ENCODE measurements at places on chromosomes 12 and 14.

DNA sequence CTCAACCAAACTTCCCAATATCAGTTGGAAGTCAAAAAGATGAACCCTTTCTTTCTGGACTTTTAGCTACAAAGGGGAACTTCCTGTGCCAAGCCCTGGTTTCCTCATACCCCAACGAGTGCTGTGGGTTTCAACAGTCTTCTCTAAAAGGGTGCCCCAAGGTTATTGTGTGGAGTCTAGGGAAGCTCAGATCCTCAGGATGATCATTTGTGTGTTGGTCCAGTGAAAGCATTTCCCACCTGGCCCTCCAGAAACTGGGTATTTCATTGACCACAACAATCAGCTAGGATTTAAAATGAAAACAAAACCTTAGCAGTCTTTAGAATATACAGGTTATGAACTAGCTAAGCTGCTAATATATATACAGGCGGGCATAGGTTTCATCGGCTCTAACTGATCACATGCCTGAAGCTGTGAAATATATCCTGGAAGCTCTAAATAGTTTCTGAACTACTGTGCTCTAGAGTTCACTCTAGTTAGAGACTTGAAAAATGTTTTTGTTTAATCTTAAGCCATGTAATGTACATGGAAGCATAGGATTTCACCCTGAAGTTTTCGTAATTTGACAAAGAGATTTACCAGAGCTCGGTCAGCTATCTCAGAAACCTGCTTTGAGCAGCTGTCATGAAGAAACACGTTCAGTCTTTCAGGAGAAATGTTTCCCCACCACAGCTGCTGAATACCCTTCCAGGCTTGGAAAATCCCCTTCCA is 29.6 kb downstream of the P2RX4 start:
- no peak for DNase-seq

GRCh38 chr12:52256584-52256935 is 17.9 kb upstream of the KRT86 start:
- DNase-seq = no peak

DNA sequence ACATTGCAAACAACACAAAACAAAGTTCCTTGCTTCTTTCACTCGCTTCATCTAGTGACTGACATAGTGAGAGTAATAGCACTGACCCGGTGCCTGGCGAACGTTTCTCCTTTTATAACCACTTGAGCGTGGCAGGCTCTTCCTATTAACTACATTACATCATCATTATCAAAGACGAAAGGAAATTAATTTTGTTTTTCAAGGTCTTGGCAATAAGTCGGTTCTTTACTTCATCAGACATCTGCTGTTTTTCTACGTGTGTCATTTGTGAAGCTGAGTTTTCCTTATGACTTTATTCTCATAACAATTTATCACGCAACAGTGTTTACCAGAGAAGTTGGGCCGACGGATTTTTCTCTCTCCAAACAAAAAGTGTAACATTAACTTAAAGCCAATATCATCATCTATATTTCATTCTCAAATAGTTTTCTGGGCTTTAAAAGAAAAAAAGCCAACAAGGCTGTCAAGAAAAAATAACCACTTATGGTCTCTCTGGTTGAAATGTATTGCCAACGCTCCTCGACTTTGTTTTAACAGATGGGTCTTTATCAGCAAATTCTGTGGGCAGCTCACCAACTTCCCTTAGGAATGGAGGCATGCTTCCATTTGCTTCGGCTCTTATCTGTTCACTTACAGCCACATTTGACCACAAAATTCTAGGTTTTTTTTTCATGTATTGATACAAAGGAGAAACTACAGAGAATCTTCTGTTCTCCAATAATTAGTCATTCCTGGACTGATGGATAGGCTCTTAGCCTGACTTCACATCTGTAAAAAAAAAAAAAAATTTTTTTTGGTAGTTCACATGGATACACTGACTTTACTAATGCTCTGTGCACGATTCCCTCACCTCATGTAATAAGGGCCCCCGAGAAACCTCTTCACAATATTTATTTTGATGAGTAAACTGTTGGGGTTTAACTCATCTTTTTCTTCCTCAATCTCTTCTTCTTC is 97.1 kb upstream of the CDKN3 start:
- peak; percentile 44 for DNase-seq

GRCh38 chr14:58919217-58919616 is 269.2 kb upstream of the DAAM1 start:
- peak; percentile 27 for DNase-seq

- DNase-seq = no peak
Measured at GRCh38 chr14:96958057-96958456, 160.9 kb downstream of the VRK1 start.

GRCh38 chr12:47876440-47876960 is 28.3 kb downstream of the VDR start:
- DNase-seq = no peak

DNA sequence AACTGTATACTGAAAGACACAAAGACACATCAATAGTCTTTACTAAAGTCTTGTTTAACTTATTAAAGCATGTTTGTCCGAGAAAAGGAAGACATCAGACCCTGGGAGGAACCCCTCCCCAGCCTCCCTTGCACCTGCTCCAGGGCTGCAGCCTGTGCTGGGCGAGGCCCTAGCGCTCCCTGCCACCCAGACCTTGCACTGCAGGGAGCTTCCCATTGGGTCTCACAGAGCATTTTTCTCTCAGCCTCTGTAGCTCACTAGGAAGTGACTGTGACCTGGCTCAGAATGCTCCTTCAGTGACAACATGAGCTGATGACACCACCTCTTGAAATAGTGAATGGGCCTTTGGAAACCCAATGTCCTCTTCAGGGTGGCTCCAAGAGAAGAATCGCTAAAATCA is 461.2 kb downstream of the TMEM121 start:
- DNase-seq = no peak

DNA sequence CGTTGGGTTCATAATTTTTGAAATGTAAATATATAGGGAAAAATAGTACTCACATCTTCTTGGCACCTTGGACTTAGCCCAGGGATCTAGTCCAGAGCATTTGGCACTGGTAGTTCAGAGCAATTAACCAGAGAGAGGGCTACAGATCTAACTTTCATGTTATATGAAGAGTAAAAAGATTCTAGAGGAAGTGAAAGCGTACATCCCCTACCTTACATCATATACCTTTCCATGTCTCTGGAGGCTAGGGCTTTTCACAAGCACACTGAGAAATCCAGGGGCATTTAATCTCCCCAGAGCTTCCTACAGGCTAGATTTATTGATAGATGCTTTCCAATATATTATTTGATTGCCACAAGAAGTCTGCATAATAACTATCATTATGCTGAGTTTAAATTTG is 687.5 kb upstream of the FBXO33 start:
- no peak for DNase-seq

DNA sequence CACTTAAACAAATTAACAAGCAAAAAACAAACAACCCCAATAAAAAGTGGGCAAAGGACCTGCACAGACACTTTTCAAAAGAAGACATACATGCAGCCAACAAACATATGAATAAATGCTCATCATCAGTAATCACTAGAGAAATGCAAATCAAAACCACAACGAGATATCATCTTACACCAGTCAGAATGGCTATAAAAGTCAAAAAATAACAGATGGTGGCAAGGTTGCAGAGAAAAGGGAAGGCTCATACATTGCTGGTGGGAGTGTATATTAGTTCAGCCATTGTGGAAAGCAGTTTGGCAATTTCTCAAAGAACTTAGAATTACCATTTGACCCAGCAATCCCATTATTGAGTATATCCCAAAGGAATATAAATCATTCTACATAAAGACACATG is 34.6 kb upstream of the NT5DC3 start:
- no peak for DNase-seq

DNA sequence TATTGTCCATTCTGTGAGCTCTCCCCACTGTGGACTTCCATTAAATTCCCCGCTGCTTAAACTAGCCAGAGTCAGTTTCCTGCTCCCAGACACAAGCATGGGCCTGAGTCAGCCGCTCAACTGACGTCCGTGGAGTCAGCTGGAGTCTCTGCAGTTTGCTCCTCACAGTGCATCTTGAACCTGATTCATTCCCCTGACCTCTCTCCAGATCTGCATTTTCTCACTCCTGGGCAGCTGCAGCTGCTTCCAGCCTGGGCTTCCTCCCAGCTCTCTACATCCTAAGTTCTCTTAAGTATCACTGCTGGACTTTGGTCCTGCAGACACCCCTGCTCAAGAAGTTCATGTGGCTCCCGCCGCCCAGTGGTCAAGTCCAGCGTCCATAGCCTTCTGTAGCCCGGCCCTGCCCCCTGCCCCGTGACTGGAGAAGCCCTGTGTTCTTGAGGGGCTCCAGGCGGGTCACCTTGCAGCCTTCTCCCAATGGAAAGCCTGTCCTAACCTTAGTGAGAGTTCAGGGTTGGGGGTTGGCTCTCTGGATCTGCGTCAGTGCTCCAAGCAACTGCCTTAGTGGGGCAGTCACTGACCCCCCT is 20.0 kb downstream of the NFKBIA start:
- DNase-seq = no peak

DNA sequence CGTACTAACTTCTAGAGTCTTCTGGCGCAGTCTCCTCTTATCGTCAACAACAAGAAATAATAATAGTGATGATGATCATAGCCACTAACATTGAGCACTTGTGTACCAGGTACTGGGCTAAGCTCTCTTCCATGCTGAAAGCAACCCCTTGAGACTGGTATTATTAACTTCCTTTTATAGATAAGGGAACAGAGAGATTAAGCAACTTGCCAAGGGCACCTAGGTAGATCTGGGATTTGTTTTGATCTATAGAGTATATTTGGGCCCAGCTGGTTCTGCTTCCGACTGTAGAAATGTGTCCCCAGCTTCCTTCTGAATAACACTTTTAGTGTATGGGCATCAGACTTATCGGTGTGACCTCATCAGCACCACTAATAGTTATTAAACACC is 1.1 kb upstream of the ZNF219 start:
- DNase-seq = no peak

DNA sequence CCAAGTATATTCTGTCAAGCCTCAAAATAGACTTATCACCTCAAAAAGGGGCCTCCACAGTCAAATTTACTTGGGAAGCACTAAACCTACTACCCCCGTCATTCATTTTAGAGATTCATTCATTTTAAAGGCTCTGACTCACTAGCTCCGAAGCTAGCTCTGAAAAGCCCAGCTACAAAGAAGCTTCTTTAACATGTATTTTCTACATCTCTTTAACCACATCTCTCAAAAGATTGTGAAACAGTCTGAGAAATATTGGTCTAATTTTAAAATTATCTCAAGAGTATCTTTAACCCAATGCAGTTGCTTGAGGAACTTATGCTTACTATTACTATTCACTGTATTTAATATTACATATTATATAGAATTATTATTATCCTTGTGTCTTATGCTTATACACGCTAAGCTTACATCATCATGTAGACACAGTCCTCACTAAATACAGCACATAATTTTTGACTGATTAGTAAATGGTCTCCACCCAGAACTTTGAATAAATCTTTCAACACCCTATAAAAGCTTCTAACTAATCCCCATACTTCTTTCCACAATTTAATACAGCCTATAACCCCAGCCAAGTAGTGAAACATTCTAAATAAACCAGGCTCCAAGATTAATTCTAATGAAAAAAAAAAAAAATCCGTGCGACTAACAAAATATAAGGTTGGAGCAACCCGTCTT is 7.8 kb downstream of the NT5DC3 start:
- DNase-seq = no peak

DNA sequence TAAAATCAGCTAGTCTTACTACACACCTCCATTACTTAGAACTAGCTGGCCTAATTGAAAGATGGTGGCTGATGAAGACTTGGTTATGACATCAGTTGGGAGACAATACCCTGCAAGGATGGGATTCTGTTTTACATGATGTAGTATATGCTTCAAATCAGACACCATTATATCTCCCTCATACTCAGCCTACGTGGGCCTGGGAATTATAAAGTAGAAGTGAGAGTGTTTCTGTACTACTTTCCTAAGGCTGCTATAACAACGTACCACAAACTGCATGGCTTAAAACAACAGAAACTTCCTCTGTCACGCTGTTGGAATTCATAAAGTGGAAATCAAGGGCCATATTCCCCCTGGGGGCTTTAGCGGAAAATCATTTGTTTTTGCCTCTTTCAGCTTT is 190.4 kb downstream of the PAH start:
- no peak for DNase-seq

DNA sequence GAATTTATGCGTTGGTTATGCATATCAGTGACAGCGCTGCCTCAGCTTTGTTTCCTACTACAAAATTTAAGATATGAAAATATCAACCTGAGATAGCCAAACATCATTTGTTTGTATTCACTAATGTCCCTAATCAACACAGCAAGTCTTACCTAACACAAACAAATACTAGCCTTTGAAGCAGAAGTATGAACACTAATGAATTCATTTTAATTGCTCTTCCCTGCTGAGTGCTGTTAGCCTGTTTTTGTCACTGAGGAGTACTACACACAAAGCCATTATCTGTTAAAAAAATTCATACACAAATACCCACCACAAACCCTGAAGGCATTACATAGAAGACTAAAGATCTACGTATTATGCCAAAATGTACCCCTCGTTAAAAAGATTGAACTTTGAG is 150.8 kb downstream of the HELB start:
- no peak for DNase-seq

GRCh38 chr12:99121546-99121945 is 476.5 kb downstream of the APAF1 start:
- no peak for DNase-seq

- DNase-seq = no peak
Measured at GRCh38 chr12:131980263-131980662, 30.5 kb downstream of the EP400 start.

GRCh38 chr14:93788543-93789227 is 400 bp upstream of the PRIMA1 start:
- peak; percentile 57 for DNase-seq

- no peak for DNase-seq
Measured at GRCh38 chr12:26608706-26609105, 224.3 kb downstream of the ITPR2 start.

- DNase-seq = no peak
Measured at GRCh38 chr12:119500209-119500608, 93.4 kb upstream of the TMEM233 start.

- DNase-seq = no peak
Measured at GRCh38 chr12:89863493-89863938, 154.9 kb upstream of the ATP2B1 start.

DNA sequence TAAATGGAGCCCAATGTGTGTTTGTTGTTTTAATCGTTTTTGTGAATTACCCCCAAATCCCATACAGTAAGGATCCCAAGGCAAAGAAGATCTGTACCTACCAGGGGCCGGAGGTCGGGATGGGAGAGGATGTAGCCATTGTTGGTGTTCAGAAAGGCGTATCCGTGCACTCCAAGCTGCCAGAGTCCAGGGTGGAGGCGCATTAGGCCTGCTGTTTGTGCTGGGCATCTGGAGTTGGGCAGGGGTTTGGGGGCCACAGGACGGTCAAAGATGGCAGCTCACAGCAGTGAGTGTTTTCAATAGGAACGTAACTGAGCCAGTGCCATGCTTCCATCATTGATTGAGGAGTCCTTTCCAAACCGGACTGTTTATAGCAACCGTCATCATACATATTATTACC is 40.2 kb downstream of the CACNA2D4 start:
- DNase-seq = no peak

- no peak for DNase-seq
Measured at GRCh38 chr12:97650242-97650641, 187.6 kb downstream of the RMST start.

GRCh38 chr14:89422181-89422951 is 5.3 kb upstream of the FOXN3 start:
- no peak for DNase-seq

All from DMS79 (cell line).